ENCODE measurements at places on chromosomes 16 and 17.

GRCh38 chr17:51057534-51057933 is 63.1 kb downstream of the SPAG9 start:
- DNase-seq = no peak

DNA sequence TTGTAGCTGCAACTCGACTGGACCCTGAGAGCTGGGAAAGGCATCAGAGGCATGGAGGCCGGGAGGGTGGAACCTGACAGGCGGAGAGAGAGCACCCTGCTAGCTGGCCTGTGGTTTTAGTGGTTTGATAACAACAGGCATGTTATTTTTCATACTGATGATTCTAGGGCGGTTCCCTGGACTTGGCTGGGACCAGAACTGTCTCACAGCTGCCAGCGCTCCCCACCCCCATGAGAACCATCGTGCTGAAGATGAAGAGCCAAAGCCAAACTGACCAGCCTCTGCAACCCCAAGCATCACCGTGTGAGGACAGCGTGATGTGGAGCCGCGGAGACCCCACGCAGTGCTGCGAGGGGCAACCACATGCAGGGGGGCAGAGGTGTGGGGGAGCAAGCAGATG is 28.5 kb downstream of the MXRA7 start:
- DNase-seq = peak; percentile 24

DNA sequence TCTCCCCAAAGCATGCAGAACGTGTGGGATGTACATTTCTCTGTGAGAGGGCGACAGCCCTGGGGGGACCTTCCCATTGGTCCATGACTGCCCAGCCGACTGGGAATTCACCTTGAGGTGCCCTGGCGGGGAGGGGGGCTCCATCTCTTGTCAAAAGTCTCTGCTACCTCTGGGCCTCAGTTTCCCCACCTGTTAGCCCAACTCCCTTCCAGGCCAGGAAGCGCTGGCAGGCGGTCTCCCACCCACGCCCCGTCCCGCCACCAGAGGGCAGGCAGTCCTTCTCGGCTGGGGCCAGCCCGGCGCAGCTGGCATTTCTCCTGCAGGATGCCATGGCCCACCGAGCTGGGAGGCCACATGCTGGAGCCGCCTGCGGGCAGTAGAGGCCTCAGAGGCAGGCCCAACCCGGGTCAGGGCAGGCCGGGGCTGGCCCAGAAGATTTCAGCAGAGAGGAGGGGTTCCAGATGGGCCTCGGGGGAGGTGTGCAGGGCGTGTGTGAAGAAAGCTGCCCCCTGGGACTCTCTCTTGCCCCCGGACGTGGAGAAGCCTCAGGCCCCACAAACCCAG is 16.6 kb downstream of the CD7 start:
- DNase-seq = peak; percentile 70

GRCh38 chr17:2613089-2613808 is 19.8 kb downstream of the PAFAH1B1 start:
- no peak for DNase-seq

DNA sequence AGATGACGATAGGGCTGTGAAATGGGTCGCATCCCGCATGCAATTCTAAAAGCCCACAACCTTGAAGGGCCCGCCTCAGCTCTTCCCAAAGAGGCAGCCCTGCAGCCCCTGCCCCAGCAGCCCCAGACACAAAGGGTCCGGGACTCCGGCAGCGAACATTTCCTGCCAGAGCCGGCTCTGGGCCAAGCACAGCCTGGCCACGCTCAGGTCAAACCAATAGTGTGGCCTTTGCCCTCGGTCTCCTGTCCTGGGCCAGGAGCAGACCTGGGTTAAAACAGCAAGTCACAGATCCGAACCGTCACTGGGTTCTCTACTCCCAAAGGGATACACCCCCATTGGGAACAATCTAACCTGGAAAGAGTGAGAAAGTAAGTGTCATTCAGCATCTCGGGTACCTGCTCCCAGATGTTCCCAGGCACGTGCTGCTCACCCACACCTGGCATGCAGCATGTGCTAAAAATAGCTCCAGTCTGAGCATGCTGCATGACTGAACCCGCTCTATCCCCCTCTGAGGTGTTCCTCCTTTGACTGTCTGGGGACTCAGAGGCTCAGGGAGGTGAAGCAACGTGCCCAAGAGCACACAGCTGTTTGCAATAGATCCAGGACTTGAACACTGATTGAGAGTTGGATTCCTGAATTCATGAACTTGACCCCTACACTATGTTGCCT is 22.2 kb upstream of the ATP2A3 start:
- no peak for DNase-seq

DNA sequence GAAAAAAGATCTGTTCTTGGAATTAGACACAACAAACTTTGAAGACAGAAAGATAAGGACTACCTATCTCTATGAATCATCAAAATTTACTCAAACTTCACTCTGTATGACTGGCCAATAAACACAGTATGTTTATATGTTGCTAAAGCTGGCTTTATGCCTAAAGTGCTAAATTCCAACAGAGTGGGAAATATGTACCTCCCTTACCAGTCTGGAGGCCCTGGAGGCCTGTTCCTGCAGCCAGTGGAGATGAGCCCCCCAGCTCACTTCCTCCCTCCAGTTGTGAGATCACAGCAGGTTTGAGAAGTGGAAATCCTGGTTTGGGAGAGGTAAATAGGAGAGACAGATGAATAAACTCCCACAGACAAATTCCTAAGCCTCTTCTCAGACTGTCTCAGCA is 9.0 kb downstream of the ZNF23 start:
- DNase-seq = no peak

DNA sequence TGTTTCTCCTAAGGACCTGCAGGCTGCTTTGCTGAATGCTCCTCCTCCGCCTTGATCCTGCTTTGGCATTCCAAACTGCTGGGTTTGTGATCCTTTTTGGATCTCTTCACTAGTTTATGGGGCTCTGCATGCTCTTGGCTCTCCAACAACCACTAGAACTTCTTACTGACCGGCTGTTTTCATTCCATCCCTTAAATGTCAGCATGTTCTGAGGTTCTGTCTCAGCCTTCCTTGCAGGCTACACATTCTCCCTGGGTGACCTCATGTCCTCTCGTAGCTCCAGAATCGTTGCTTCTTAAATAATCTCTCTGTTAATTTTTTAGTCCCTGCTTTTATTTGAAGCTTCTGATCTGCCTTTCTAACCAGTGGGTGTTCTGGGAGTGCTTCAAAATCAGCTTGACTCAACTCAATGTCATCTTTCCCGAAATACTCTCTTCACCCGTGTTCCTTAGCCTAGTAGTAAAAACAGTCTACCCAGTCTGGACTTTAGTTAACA is 119.0 kb upstream of the HS3ST2 start:
- DNase-seq = no peak

- peak; percentile 63 for DNase-seq
These were observed 560 bp downstream of the RAI1 start for GRCh38 chr17:17681744-17682292.

DNA sequence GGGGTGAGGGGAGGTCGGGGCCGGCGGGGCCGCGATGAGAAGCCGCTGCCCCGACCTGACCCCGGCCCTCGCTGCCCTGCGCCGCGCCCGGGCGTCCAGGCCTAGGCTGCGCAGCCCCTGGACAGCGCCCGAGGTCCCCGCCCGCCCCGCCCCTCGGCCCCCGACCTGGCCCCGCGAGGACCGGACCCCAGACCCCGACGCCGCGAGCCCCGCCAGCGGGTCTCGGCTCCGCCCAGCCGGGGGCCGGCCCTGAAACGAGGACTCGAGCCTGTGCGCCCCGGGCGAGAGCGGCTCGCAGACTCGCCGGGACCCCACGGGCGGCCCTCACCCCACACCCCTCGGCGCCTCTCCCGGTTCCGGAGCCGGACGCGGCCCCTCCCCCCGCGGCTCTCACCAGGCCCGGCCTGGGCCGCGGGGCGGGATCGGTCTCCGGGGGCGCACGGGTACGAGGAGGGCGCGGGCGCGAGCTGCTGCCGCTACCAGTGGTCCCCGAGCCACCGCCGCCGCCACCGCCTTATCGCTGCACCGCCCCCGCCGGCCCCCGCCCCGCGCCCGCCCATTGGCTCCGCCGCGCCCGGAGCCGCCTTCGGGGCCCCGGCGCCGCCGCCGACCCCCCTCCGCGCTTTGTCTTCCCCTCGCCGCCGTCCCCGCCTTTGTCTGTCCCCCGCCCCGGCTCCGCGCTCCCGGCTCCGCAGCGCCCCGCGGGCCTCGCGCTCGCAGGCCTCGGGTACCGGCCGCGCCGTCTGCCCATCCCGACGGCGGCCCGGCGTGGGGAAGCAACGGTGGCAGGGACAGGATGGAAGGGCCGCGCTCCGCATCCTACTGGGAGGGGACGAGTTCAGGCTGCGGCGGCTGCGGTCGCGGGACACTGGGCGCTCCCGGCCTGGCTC is at the start of gene LIMD2:
TSS of gene LIMD2 (minus strand) at position 488 of the 890 bp plus-strand sequence. CDS start 827 bp downstream, outside the sequence.
- DNase-seq = peak; percentile 77

DNA sequence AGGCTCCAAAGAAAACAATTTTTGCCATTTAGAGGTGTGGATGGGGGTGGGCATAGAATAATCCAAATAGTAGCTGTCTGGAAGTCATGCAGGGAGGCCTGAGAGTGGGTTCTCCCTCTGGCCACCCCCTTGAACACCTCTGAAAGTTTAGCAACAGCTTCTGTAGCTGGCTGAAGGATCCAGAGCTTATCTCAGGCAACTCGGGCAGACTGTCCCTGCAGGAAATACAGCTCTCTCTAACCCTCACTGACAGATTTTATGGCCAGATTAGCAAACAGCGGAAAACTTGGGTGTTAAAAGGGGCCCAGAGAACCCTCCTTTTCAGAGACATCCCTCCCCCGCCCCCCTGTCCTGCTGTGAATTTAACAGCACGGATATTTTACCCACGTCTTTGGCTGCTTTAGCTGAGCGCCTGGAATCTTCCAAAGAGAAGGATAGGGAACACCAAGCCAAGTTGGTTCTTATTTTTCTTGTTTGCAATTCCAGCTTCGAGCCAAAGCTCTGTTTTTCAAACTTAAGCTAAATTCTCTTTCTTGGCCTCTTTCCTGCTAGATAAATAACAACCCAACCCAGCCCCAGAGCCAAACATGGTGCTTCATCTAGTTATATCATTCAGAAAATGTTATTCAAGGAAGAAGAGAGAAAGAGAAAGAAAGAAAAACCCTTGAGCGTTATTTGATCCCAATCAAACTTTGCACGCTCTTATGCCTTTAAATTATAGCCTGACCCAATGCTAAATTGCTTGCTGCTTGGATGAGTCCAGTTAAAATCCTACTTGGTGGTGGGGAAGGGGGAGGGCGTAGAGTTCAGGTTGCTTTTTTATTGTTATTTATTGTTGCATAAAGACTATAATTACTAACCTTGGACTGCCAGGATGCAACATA is 2.3 kb upstream of the HOXB2 start:
- DNase-seq = peak; percentile 97

DNA sequence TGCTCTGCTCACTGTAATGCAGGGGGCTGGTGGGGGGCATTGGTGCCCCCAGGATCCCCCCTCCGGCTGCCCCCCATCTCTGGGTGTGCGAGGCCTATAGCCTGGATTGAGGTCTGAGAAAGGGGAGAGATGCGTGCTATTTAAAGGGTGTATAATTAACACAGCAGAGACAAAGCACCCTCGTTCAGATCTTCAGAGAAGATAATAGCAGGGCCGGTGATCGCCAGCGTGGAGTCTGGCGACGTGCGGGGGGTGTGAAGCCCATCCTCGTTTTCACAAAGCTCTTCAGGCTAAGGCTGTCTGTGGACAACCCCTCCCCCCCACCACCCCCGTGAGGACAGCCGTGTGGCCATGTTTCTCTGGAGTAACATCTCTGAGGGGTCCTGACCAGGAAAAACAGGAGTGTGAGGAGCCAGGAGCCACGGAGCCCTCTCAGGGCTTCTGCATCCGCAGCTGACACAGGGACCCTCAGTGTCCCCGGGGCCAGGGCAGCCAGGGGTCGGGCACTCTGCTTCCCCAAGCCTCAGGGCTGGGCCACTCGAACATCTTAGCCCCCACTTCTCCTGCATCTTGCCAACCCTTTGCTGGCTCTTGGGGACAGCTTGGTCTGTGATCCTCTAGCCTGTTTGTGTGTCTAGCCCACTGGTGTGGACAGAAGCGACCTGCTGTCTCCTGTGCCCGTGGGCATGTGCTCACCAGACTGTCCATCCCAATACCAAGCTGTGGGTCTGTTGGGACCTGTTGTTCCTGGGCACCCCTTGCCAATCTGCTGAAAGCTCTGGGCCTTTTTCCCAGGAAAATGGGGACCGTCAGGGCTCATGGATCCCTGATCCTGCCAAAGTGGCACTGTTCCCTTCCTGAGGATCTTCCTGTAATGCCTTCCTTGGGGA is 58.9 kb downstream of the BAIAP2 start:
- no peak for DNase-seq

DNA sequence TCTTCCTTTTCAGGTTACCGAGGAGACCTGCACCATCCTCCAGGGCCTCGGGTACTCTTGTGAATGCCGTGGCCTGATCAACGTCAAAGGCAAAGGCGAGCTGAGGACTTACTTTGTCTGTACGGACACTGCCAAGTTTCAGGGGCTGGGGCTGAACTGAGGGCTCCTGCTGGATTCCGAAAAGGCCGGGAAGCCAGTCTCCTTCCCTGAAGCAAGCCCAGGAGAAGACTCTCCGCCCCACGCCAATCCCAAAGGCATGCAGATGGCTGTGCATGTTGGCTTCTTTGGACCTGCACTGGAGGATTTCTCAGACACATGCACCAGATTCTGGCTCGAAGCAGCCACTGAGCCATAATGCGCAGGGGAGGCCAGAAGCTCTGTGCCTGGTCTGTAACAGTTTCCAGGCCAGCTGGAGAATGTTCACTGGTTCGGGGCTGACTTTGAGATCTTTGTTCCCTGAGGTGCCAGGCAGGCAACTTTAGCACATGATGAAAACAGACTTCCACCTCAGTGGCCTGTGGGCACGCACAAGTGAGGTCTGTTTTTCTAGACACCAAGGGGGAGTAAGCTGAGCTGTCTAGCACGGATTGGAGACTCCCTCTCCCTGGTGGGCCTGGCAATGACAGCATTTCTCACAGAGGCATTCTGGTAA is 49.1 kb downstream of the ADCY7 start:
- no peak for DNase-seq

GRCh38 chr16:14334366-14335080 is 263.4 kb downstream of the MRTFB start:
- DNase-seq = no peak

DNA sequence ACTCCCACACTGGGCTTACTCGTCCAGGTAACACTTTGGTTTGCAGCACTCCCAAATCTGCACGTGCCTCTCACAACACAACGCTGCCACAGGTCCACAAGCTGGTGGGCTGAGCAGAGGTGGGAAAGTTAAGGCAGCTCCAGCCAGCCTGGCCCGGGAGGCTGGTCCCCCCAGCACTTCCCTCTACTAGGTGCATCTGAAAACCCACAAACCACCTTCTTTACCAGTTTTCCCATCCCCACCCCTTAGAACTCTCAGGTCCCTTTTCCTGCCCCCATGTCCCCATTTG is 1.4 kb upstream of the GAA start:
- no peak for DNase-seq

DNA sequence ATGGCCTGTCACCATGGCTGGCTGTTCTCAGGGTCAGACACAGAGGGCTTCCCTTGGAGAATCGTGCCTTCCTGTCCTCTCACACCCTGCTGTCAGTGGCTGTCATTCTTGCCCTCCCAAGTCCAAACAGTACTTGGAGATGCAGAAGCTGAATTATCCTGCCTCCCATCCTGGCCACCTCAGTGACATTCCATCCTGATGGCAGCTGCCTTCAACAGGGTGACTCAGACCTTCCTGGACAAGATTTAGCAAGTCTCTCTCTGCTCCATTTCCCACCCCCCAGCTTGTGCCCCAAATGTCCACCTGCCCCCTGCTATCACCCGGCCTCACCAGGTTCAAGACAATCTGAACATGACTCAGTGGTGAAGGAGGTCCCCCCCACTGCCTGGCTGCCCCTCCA is 4.8 kb upstream of the KRT36 start:
- no peak for DNase-seq

Data from common myeloid progenitor, CD34-positive (primary cell).